NCI-H2081 (cell line): ENCODE measurements at places on chromosomes 3 and 15.

DNA sequence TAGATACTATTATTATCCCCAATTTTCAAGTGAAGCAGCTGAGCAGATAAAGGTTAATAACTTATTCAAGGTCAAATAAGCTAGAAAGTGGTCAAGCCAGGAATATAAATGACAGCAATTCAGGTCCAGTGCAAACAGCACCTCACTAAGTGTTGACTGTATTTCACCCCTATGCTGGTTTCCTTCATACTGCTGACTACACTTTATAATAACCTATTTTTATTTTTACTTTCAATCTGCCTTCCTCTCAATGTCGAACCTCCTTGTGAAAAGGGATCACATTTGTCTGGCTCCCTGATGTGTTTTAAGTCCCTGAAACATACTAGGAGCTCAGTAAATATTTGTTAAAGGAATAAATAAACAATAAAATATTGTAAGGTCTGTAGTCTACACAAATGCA is 146.1 kb downstream of the NAALADL2 start:
- no peak for DNase-seq

GRCh38 chr3:76958274-76958673 is 81.6 kb upstream of the ROBO2 start:
- no peak for DNase-seq

- DNase-seq, result no peak
Observed at GRCh38 chr3:142180761-142181362, 31.5 kb upstream of the TFDP2 start.

- DNase-seq, result no peak
Observed at GRCh38 chr3:4949659-4950058, 29.6 kb upstream of the BHLHE40 start.

GRCh38 chr3:57091521-57092273 is 31.2 kb downstream of the SPATA12 start:
- no peak for DNase-seq

DNA sequence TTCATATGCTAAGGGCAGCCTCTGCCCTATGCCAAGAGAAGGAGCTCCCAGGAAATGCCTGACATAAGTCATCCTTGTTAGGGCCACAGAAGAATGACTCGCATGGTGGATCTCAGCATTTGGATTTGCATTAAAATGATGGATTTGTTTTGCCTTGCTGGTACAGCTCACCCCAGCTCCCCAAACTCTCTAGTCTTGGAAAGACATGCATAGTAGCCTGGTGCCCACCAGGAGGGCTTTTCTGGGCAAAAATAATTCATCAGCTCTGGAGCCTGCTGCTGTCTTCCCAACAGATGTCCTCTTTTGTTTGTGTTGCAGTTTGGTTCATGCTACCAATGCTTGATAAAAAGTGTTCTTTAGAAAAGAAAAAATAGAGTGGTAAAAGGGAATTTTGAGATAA is 833.0 kb downstream of the AGBL1 start:
- no peak for DNase-seq

GRCh38 chr3:56257826-56258225 is 210.4 kb downstream of the ERC2 start:
- DNase-seq, result no peak

GRCh38 chr15:76229266-76229665 is 82.0 kb downstream of the ETFA start:
- DNase-seq, result no peak

- DNase-seq, result no peak
Observed at GRCh38 chr3:179158336-179159039, 10.3 kb downstream of the PIK3CA start.

DNA sequence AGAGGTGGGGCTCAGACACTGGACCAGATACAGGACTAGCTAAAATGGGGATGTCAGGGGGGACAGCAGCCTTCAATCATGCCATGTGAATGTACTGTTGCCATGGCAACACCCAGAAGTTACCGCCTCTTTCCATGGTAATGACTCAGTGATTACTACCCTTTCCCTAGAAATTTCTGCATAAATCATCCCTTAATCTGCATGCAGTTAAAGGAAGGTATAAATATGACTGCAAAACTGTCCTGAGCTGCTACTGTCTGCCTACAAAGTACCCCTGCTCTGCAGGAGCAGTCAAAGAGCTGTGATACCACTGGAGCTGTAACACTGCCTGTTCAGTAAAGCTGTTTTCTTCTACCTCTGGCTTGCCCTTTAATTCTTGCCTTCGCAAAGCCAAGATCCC is 168.2 kb downstream of the PEAK1 start:
- no peak for DNase-seq

DNA sequence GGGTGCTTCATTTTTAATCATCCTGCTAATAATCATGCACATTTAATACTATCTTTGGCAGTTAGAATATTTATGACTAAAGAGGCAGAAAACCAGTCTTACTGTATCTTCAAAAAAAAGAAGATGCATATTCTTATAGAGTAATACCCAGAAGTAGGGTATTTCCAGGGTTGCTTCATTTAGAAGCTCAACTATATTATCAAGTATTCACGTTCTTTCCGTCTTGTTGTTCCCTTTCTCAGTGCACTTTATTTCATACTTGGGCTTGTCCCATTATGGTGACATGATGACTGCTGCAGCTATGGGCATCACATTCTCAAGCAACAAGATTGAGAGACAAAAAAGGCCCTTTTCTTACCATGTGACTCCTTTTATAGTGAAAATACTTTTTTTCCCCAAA is 96.8 kb upstream of the ASB14 start:
- DNase-seq, result no peak

DNA sequence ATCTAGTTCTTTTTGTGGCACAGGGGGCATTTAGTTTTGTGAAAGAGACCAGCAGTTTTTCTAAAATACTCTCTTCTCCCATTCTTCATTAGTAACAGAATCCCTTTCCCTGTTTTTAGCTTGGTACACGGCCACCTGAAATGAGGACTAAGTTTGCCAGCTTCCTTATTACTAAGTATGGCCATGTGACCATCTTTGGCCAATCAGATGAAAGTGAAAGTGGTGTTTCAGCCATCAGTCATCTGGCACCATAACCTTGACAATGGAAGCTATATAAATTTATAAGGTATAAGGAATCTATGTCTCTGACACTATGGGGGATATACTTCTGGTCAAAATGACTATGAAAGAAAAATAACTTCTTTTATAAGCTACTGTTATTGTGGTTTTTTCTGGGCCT is 570.4 kb downstream of the AGBL1 start:
- no peak for DNase-seq

DNA sequence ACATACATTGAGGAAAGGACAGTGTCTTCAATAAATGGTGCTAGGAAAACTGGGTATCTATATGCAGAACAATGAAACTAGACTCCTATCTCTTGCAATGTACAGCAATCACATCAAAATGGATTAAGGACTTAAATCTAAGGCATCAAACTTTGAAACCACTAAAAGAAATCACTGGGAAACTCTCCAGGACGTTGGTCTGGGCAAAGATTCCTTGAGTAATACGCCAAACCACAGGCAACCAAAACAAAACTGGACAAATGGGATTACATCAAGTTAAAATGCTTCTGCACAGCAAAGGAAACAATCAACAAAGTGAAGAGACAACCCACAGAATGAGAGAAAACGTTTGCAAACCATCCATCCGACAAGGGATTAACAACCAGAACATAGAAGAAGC is 14.5 kb downstream of the LAMP3 start:
- DNase-seq, result no peak

DNA sequence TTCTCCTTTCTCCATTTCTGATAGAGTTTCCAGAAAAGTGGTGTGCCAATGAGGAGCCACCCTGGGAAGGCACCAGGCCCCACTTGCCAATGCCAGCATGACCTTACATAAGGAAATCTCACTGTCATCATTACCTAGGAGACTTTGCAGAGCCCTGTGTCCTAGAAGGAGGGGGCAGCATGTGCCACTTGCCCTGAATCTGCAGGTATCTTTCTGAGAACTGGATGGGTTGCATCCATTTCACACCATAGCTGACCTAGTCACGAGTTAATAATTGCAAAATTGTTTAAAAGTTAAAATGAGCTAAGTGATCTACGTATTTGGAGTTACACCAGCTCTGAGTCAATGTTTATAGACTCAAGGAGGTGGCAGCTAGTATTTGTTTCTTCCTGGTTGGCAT is 14.3 kb downstream of the CA12 start:
- no peak for DNase-seq

- no peak for DNase-seq
Observed at GRCh38 chr3:10888518-10889090, 72.6 kb downstream of the SLC6A11 start.

DNA sequence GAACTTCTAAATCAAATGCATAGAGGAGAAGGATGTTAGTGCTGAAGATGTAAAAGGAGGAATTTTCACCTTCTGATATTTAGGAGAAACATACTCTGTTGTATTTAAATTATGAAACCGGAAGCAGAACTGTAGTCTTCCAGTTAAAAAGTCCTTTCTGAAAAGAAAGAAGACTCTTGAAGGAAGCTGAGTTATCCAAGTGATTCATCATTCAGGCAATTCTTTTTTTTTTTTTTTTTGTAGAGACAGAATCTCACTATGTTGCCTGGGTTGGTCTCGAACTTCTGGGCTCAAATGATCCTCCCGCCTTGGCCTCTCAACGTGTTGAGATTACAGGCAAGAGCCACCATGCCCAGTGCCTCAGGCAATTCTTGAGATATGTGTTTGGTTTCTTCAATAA is 424.8 kb upstream of the TPM1 start:
- no peak for DNase-seq

- DNase-seq, result no peak
Observed at GRCh38 chr3:159607856-159608255, 380.8 kb upstream of the IL12A start.

DNA sequence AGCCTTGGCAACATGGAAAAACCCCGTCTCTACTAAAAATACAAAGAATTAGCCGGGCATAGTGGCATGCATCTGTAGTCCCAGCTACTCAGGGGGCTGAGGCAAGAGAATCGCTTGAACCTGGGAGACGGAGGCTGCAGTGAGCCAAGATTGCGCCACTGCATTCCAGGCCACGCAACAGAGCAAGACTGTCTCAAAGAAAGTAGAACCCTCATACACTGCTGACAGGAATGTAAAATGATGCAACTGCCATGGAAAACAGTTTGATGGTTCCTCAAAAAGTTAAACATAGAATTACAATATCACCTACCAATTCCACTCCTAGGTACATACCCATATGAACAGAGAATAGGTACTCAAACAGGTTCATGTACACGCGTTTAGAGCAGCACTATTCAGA is 158.9 kb downstream of the TBC1D5 start:
- no peak for DNase-seq

DNA sequence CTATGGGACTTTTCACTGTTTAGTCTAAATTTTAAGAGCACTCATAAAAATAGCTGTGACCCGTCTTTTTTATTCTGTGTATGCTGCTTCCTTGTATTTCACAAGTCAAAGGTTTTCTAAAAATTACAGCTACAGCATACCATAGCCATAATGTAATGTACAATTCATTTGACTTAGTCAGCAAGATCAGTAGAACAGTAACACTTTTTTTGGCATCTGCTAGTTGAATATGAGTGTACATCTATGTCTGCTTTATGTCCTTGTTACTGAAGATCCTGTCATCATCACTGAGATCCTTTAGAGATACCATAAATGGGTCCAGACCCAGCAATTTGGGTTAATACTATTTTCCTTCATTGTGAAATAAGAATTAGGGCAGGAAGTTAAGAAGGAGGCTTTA is 42.2 kb downstream of the CMSS1 start:
- no peak for DNase-seq

DNA sequence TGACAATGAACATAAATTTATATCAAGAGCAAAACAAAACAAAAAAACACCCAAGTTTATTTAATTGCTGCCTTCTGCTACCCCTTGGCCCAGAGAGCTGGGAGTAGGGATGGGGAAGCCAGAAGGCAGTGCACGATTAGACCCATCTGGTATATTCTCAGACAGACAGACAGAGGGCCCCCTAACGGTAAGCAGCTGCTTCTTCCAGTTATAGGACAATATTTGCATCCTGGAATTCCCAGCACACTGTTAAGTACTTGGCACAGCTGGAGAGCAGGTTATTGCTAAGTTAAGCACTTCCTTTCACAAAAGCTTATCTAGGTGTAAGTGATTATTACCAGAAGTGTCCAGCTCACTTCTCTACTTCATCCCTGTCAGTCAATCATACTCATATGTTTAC is 39.3 kb downstream of the C2CD4B start:
- peak; percentile 17 for DNase-seq

- no peak for DNase-seq
Observed at GRCh38 chr15:81863162-81863561, 182.7 kb downstream of the MEX3B start.

GRCh38 chr15:64072812-64073211 is 20.8 kb downstream of the CIAO2A start:
- DNase-seq, result no peak

GRCh38 chr3:9033867-9034266 is 70.6 kb upstream of the RAD18 start:
- no peak for DNase-seq

DNA sequence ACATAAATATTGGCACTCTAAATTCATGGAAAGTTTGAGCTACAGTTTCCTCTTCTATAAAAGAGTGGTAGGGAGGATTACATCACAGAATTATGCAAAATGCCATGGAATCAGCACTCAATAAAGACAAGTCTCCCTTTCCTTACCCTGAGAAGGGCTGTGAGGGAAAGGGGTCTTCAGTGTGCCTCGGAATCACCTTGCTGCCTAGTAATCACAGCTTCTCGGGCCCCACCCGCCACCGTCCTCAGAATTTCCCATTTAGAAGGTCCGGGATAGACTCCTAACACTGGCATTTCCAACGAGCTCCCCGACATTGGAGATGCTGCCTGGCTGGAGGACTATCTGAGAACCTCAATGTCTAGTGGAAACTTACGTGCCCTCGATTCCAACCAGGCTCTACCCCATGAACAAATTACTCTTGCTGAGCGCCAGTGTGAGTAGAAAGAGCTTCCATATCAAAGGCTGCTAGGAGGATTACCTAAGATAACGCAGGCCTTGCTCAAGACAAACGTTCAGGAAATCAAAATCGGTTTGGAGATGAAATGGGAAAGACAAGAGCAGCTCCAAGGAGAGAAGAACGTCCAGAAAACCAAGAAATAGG is 92.1 kb upstream of the CHD2 start:
- DNase-seq, result peak; percentile 28

DNA sequence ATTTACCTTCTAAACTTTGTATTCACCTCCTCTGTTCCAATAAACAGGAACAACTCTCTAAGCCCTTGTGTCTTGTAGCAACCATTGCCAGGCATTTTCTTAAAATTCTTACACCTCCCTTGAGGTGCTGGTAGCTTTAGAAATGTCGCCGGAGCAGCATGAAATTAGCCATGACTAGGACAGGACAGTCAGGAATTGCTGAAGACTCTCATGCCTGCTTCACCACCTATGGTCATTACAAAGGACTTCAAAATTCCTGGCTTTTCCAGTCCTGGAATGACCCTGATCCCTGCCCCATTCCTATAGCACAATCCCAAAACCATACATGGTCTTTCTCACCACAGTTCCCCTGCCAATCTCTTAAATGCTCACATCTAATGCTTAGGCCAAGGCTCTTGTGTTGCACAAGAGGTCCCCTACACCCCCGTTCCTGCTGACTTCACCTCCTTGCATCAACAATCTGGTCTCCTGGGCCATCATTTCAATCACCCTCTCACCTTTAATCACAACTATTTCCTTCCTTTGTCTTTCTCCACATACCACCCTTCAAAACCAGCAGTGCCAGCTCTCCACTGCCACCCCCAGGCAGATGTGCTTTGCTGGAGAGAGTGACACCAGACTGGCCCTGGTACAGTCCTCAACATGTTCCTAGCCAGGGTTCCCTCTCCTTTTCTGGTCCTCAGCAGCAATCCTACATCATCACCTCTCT is 113.2 kb upstream of the TJP1 start:
- DNase-seq, result no peak

GRCh38 chr15:73239564-73240215 is 129.1 kb downstream of the HCN4 start:
- DNase-seq, result no peak

GRCh38 chr15:89679212-89679611 is at the start of gene PLIN1:
TSS of gene PLIN1 (minus strand) at chr15:89679367. CDS start at chr15:89677489, 1,878 bp downstream.
- DNase-seq, result no peak
